ENCODE measurements at places on chromosomes 2 and 18.
A peak's percentile ranks its signal among the peaks of the same experiment; 100 is the strongest.

- DNase-seq: no peak
Observed at GRCh38 chr2:37637190-37637860, 34.1 kb downstream of the CDC42EP3 start.

- DNase-seq: no peak
Observed at GRCh38 chr2:149601141-149601796, 13.7 kb upstream of the MMADHC start.

DNA sequence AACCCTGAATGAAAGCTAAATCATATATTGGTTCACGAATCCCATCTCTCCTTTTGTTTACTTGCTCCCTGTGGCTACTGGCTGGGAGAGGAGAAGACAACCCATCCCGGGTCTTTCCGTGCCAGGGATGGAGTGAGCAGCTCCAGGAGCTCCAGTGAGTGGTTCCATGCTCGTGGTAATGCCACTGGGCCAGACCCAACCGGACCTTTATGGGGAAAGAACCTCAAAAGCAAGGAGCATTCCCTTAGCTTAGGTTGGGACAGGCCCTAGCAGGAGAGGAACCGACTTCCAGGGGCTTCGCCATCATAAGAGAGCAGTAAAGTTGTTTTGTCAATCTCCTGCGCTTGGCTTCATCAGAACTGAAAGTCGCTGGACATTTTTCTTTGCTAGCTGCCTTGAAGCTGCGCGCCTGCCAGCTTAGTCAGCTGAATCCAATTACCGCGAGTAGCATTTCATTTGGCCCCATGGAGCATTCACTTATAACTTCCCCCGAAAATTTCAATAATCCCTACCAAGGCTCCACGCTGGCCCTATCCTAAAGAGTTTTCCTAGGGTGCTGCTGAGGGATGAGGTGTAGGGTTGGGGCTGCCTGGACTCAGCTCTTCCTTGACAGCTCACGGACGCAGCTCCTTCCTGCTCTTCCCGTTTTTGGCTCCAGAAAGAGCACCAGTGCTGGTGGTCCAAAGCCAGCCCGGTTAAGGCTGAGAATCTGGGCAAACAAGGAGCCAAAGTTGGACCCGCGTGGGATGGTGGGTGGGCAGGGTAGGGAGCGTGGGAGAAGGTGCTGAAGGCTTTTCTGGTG is 4.9 kb downstream of the HOXD3 start:
- no peak for DNase-seq

DNA sequence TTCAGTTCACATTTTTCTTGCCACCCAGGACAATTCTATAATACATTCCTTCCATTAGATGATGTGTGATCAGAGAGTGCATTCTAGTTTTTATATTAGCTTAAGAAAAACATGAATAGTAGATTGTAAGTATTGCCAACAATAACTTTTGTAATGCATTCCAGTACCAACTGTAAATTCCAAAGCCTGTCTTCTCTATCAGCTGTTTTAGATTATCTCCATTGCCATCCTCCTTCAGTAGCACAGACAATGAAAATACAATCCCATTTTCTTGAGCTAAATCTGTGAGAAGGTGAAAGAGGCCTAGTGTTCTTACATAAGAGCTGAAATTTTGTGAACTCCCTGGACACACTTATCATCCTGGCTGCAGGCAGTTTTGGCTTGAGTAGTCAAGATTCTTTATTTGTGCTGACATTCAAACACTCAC is 103.9 kb downstream of the CCBE1 start:
- DNase-seq: no peak

DNA sequence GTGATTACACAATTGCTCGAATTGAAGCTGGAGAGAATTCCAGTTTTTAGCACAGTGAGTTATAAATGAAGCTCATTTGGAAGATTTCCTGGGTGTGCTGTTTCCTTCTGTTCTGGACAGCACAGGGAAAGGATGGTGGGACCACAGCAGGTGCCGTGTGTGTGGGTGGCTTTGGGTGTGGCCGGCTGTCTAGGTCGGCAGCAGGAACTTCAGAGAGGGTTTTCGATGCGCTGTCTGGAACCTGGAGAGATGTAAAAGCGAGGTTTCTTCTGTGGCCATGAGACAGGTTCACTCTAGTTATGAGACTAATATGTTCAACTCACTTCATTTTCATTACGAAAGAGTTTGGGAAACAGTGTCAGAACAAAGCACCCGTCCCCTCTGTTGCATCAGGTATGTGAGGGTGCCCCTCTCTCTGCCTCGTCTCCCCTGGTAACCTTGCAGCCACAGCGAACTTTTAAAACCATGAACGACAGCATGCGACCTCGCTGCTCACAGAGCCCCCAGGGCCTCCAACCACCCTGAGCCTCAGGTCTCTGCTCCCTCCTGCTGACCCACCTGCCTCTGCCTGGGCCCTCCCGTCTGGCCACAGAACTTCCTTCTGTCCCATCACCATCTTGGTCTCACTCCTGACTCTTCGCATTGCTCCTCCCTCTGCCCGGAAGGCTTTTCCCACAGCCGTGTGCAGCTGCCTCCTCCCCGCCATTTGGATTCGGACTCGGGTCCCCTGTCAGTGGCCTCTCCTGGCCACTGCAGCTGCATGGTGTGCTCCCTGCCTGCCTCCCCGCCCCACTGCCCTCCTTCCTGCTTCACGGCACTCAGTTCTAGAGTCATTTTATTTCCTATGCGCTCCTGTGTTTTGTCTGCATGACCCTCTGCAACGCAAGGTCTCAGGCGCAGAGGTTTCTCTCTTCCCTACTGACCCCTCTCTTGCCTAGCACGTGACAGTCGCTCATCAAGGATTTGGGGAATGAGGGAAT is 151.2 kb downstream of the NDUFA10 start:
- no peak for DNase-seq

DNA sequence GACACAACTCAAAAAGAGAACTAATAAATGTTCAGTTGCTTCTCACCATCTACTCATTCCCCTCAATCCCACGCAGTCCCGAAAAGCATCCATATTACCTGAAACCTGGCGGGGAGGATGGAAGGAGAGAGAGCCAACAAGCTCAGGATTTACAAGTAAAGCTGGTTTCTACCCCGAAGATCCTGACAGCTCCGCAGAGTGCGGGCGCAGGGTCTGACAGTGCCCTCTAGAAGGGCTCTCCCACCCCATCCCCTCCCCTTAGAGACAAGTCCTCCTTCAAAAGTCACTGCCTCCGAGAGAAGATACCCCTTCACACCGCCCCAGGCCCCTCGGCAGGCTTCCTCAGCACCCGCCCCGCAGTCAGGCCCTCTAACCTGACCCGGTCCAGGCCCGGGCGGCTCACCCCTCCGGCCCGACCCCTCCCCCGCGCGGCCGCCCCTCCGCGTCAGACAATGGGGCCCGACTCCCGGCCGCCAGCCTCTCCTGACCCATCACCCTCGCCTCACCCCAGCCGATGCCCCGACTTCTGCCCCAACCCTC is 550 bp downstream of the RAB1A start:
- no peak for DNase-seq

- peak; percentile 30 for DNase-seq
Observed at GRCh38 chr18:63131106-63131958, 188.2 kb downstream of the BCL2 start.

DNA sequence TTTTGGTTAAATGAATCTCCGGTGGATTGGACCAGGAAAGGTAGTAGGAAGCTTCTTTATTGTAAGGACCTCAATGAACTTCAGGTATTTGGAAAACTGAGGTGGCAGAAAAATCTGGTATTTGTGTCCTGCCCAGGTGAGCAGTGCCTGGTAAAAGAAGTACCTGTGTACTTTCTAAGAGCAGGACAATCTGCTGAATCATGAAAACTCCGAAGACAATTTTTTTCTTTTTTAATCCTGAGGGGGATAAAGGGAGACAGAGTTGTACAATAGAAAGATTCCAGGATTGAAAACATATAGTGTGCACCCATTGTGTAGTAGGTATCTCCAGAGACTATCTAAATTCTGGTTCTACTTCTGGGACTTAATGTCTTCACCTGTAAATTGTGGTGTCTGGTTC is 191.8 kb upstream of the SPOPL start:
- no peak for DNase-seq

GRCh38 chr2:100773538-100773937 is 46.4 kb upstream of the NPAS2 start:
- DNase-seq: no peak

DNA sequence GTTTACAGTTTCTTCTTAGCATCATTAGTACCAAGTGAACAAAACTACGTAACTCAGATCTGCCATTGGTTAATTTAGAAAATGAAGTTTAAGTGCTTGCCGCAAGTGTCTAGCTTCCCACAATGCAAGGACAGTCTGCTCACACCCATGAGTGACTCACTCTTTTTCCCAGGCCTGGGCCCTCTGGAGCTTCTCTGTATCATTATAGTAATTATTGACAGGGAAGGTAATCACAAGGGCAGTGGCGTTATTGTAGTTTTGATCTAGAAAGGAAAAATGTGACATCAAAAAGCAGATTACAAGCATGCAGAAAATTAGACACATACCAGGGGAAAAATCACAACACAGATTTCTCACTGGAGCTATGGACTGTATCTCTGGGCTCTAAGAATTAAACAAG is 38.5 kb downstream of the NPC1 start:
- DNase-seq: no peak

DNA sequence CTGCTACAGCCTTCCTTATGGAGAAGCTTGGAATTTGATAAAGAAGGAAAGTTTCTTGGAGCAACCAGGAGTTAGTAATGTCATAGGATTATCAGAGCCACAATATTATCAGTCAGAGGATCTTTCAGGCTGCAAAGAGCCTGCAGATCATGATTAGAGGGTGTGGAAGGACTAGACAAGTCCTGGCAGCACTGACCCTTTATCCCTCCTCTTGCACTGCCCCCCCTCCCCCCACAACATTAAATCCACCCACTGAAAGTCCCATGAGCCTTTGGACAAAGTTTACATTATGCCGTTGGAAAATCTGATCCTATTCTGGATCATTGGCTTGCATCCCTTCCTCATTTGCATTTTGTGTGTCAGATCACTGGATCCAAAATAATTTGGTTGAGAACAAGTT is 18.7 kb upstream of the IMPA2 start:
- no peak for DNase-seq

DNA sequence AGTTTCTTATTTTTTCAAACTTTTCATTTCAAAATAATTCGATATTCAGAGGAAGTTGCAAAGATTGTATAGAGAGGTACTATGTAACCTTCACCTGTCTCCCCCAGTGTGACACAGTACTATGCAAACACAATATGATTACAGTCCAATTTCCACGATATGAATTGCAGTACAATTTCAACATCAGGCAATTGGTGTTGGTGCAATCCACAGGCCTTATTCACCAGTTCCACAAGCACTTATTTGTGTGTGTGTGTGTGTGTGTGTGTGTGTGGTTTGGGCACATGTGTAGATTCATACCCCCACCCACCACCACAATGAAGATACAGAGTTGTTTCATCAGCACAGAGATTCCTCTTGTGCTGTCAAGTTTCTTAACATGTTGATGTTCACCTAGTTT is 69.7 kb upstream of the ARL4C start:
- no peak for DNase-seq

DNA sequence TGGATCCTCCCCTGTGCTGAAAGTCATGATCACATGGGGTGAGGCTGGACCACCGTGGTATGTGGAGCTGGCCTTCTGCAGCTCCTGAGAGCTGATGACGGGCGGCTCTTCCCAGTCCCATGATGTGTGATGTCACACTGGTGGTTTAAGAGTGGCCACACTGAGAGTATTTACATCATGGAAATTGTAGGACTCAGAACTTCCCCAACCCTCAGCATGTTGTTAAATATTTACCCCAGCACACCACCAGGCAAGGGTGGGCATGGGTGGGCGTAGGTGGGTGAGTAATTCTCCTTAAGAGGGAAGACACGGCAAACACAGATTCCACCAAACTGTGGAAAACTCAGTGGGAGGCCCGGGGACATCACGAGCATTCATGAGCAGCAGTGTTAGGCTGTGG is 106.8 kb downstream of the ALPK2 start:
- no peak for DNase-seq

- no peak for DNase-seq
Observed at GRCh38 chr2:197137231-197137630, 173.3 kb downstream of the ANKRD44 start.

DNA sequence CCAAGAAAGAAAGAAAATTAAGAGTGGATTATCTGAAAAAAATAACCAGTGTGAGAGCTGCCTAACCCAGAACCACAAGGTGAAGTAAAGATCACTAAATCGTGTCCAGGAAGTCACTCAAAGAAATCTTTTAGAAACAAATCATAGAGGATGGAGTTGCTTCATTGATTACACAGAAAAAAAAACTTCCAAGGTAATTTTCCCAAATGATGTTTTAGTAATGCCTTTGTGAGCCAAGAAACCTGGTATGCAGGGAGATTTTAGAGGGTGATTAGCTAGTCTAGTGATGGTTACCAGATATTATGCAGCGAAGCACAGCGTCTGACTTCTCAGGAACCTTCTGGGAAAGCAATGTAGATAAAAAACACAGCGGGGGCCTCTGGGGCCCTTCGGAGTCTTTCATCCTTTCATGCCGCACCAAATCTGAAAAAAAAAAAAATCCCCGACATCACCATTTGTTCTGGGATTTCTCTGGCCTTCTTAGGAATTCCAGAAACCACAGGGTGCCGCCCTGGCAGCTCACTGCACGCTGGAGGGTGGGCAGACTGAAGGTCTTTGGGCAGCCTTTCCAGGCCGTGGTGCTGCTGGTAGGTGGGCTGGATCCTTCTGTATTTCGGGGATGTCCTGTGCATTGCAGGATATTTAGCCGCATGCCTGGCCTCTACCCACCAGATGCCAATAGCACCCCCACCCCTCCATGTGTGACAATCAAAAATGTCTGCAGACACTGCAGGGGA is 17.3 kb downstream of the ALPK2 start:
- no peak for DNase-seq

GRCh38 chr2:200635251-200635650 is 49.4 kb downstream of the AOX1 start:
- no peak for DNase-seq

GRCh38 chr2:39996653-39997080 is 217.6 kb upstream of the THUMPD2 start:
- DNase-seq: peak; percentile 58

- DNase-seq: no peak
Observed at GRCh38 chr18:7980136-7980535, 413.0 kb downstream of the PTPRM start.

DNA sequence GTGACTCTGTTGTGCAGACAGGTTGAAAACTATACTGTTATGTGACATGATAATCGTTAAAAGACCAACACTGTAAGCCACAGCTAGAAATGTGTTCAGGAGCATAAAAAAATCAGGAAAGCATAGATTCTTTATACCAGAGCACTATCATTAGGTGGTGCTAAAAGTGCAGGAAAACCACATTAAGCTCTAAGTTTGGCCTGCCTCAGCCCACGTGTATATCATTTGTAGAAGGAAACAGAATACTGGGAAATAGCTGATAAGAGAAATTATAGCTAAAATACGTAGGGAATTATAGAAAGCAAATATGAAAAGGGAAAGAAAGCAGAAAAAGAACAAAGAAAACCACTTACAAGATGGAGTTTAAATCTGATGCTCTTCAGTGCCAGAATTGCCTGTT is 26.5 kb upstream of the C2orf74 start:
- DNase-seq: peak; percentile 34

- DNase-seq: no peak
Observed at GRCh38 chr2:145194673-145195072, 674.8 kb upstream of the ZEB2 start.

Measured in H4 (cell line).